GM23248 (cell line): ENCODE measurements at places on chromosomes 1 and 21. TPM values are rescaled to one million over a fixed set of nuclear protein-coding genes. Genes with fewer than 3 reads are reported as not detected.
A peak's percentile ranks its signal among the peaks of the same experiment; 100 is the strongest.

- no peaks in the 10 kb centered on the region for H3K27me3 ChIP-seq
- H3K4me3 ChIP-seq, result peak overlapping the region; percentile 76
Observed at GRCh38 chr1:232806186-232806510, 932 bp downstream of the MAP10 start.

The CYP4A11 gene
- not detected in 2 replicates for polyA plus RNA-seq

DNA sequence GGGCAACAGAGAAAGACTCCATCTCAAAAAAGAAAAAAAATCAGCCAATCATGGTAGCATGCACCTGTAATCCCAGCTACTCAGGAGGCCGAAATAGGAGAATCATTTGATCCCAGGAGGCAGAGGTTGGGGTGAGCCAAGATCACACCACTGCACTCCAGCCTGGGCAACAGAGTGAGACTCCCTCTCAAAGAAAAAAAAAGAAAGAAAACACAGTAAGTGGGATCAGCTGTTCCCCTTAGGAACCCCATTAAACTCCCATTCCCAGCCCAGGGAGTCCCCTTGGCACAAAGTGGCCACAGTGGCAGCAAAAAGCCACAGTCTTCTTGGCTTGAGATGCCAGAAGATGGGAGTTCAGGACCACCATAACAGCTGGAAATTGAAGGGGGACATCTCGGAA, 9.1 kb downstream of the TMEM50B start:
- DNase-seq, result no peak
- no peaks in the 10 kb centered on the region for H3K27me3 ChIP-seq
- H3K27ac ChIP-seq, result no peak overlapping the region
- H3K4me3 ChIP-seq, result no peak overlapping the region
- peaks cover 6% of the 10 kb centered on the region; the same call in 1 of the 2 replicates for H3K36me3 ChIP-seq
- H3K4me1 ChIP-seq, result no peaks in the 10 kb centered on the region

The OR2AK2 gene
- not detected in 2 replicates for polyA plus RNA-seq

DNA sequence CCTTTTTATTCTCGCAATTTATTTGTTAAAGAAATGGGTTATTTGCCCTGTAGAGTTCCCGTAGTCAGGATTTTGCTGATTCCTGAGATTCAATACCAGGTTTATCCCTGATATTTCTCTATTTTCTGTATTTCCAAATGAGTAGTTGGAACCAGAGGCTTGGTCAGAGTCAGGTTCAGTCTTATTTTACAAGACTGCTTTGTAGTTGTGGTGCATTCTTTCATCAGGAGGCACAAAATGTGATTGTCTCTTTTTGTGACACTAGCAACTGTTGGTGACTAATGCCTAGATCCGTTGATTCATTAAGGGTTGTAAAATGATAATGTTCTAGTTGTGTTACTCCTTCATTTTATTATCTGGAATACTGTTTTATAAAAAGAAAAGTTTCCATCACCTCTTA, 95.5 kb upstream of the TPTE start:
- DNase-seq, result no peak
- H3K36me3 ChIP-seq, result no peaks in the 10 kb centered on the region
- H3K27me3 ChIP-seq, result no peaks in the 10 kb centered on the region
- no peaks in the 10 kb centered on the region for H3K4me1 ChIP-seq

GRCh38 chr21:19244502-19245187, 841.1 kb upstream of the TMPRSS15 start:
- H3K4me1 ChIP-seq, result no peaks in the 10 kb centered on the region
- DNase-seq, result no peak
- H3K36me3 ChIP-seq, result no peaks in the 10 kb centered on the region
- no peak overlapping the region for H3K27ac ChIP-seq

GRCh38 chr1:228833911-228834688, 98.8 kb downstream of the RHOU start:
- DNase-seq, result no peak
- no peak overlapping the region for H3K27ac ChIP-seq
- peaks cover 10% of the 10 kb centered on the region; the same call in 1 of the 2 replicates for H3K4me1 ChIP-seq
- H3K36me3 ChIP-seq, result no peaks in the 10 kb centered on the region

- peaks cover 25% of the 10 kb centered on the region for H3K4me1 ChIP-seq
- DNase-seq, result peak; percentile 36
- no peaks in the 10 kb centered on the region for H3K36me3 ChIP-seq
- H3K27me3 ChIP-seq, result no peaks in the 10 kb centered on the region
Observed at GRCh38 chr1:149849947-149850360, 49.4 kb upstream of the BOLA1 start.

DNA sequence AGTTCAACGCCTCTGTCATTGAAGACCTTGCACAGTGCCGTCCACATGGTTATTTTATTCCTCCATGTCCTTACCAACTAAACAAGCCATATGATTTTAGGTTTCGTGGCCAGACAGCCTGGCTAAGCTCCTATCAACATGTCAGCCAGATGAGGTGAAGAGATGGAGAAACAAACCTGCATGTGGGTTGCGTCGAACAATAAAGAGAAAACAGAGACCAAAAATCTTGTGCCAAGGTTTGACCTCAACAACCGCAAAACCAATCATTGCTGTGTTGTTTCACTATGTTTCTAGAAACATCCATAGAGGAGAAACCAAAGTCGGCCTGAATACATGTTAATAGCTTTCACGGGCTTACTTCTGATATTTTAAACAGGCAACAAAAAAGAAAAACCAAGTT, 544.6 kb downstream of the SMYD3 start:
- H3K4me3 ChIP-seq, result no peak overlapping the region
- H3K27ac ChIP-seq, result no peak overlapping the region
- peaks cover 10% of the 10 kb centered on the region; the same call in 1 of the 2 replicates for H3K4me1 ChIP-seq
- H3K36me3 ChIP-seq, result no peaks in the 10 kb centered on the region
- DNase-seq, result no peak

GRCh38 chr1:56433056-56433577, 146.2 kb downstream of the PLPP3 start:
- no peak for DNase-seq
- H3K4me3 ChIP-seq, result no peak overlapping the region
- H3K27ac ChIP-seq, result no peak overlapping the region
- H3K27me3 ChIP-seq, result no peaks in the 10 kb centered on the region
- no peaks in the 10 kb centered on the region; the same call in 1 of the 2 replicates for H3K4me1 ChIP-seq

GRCh38 chr1:4394366-4394765, 260.0 kb upstream of the AJAP1 start:
- H3K4me1 ChIP-seq, result no peaks in the 10 kb centered on the region
- no peak overlapping the region for H3K4me3 ChIP-seq
- DNase-seq, result no peak
- H3K36me3 ChIP-seq, result no peaks in the 10 kb centered on the region
- H3K27ac ChIP-seq, result no peak overlapping the region
- no peaks in the 10 kb centered on the region for H3K27me3 ChIP-seq

The RCC1 gene
- polyA plus RNA-seq, result 17.5 and 17.9 TPM in 2 replicates

DNA sequence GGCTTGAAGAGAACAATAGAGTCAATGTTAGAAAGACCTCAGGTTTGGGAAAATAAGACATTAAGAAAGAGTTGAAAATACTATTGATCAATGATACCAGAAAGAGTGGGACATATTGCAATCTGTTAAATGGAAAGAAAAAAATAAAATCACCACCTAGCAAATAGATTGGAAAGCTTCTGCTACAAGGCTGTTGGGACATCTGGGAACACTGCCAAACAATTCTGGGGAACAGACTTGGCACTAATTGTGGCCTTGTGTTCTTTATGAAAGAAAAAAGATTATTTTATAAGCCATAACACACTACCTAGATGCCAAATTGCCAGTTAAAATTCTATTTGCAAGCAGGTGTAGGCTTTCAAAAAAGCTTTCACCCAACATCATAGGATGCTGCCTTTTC, 137.8 kb downstream of the TSEN15 start:
- DNase-seq, result no peak
- no peaks in the 10 kb centered on the region for H3K36me3 ChIP-seq
- peaks cover 22% of the 10 kb centered on the region for H3K4me1 ChIP-seq
- H3K4me3 ChIP-seq, result no peak overlapping the region
- H3K27me3 ChIP-seq, result no peaks in the 10 kb centered on the region

The BRDT gene
- not detected in 2 replicates for polyA plus RNA-seq

DNA sequence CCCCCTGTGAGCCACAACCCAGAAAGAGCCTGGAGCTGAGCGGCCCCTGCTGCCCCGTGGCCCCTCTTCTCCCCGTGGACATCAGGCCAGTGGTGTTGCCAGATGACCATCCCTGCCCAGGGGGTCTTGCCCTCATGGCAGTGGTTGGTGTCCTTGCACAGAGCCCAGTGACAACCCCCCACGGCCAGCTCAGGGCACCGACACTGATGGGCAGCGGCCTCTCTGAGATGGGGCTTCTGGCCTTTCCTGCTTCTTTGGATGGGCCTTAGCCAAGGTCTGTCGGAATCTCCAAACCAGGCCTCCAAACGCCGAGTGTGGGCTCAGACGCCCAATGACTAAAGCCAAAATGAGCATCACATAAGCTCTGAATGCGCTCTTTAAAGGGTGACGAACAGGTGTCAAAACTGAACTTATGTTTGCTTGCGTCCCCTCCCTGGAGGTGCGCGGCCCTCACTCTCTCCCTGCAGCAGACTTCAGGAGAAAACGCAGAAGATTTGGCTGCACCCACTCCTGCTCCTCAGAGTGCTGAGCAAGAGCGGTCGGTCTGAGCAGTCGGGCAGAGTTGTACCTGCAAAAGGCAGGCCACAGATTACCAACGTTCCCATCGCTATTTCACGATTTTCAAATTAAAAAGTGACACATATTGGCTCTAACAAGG, 41.9 kb downstream of the UBE2G2 start:
- H3K4me1 ChIP-seq, result no peaks in the 10 kb centered on the region
- no peak overlapping the region for H3K27ac ChIP-seq
- H3K36me3 ChIP-seq, result no peaks in the 10 kb centered on the region
- no peak for DNase-seq
- no peaks in the 10 kb centered on the region for H3K27me3 ChIP-seq
- H3K4me3 ChIP-seq, result no peak overlapping the region

The WNT3A gene
- polyA plus RNA-seq, result not detected in 2 replicates

The JAM2 gene
- 1.9 TPM in 2 replicates for polyA plus RNA-seq

The TXNIP gene
- polyA plus RNA-seq, result 169 and 180 TPM in 2 replicates

The HSPG2 gene
- 123 and 126 TPM in 2 replicates for polyA plus RNA-seq
